Right atrium auricular region (tissue), 2 donors: ENCODE measurements at places on chromosomes 1 and 21. TPM values are rescaled to one million over a fixed set of nuclear protein-coding genes. Genes with fewer than 3 reads are reported as not detected.

DNA sequence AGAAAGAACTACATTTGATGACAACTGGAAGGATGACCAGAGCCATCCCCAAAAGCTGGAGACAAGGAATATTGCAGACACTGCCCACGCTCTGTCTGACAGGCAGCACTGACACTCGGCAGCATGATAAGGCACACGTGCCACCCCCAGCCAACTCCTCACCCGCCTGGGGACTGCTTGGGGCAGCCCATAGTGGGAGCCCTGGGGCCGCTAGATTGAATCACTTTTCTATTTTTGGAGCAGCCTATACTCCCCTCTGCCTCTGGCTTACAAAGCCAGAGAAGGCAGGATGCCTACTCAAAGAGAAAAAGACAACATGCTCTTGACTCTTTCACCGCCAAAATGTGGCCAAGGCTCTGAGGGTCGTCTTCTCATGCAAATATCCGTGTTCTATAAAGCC, 1.3 kb downstream of the SMG5 start:
- DNase-seq: peak; percentile 73
- peak overlapping the region; percentile 93 for H3K27ac ChIP-seq
- peak overlapping the region; percentile 87 for H3K4me3 ChIP-seq
- no peaks in the 10 kb centered on the region for H3K27me3 ChIP-seq
- H3K4me1 ChIP-seq: peaks cover 37% of the 10 kb centered on the region
- peaks cover 32% of the 10 kb centered on the region for H3K36me3 ChIP-seq

- H3K36me3 ChIP-seq: no peaks in the 10 kb centered on the region
- DNase-seq: peak; percentile 76
- H3K27me3 ChIP-seq: no peaks in the 10 kb centered on the region
- peak overlapping the region; percentile 74 for H3K27ac ChIP-seq
Measured at GRCh38 chr21:35427320-35428000, 378.4 kb upstream of the RUNX1 start.

- H3K27me3 ChIP-seq: no peaks in the 10 kb centered on the region
- peak; percentile 44 for DNase-seq
- H3K4me3 ChIP-seq: no peak overlapping the region
- H3K36me3 ChIP-seq: no peaks in the 10 kb centered on the region
- no peaks in the 10 kb centered on the region for H3K4me1 ChIP-seq
- H3K27ac ChIP-seq: no peak overlapping the region
Measured at GRCh38 chr1:5250336-5250735, 595.9 kb downstream of the AJAP1 start.

DNA sequence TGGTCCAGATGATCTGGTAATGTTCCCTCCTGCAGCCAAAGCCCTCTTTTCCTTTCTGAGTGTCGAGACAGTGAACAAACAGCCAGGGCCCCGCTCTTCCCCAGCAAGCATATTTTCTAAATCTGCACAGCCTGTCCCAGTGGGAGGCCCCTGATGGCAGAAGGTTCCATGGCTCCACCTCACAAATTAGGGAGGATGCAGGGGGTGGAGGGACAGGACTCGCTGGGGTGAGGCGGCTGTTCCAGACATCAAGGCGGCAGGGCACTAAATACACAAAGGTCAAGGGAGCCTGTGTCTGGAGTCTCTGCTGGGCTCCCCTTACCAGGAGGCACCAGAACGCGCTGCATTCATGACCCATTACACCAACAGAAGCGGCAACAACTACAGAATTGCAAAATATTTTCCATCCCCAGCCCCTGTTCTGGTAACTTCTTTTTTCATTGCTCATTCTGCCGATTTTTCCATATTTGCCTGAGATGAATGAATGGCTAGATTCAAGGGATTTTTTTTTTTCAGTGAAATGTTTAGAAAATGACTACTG, 27.0 kb upstream of the PRELP start:
- H3K27ac ChIP-seq: peak overlapping the region; percentile 58
- peaks cover 16% of the 10 kb centered on the region for H3K4me1 ChIP-seq
- no peak overlapping the region for H3K4me3 ChIP-seq

GRCh38 chr1:234851450-234852438, 241.8 kb upstream of the IRF2BP2 start:
- H3K27ac ChIP-seq: no peak overlapping the region
- no peak for DNase-seq
- peaks cover 9% of the 10 kb centered on the region for H3K4me1 ChIP-seq
- H3K4me3 ChIP-seq: no peak overlapping the region
- H3K36me3 ChIP-seq: no peaks in the 10 kb centered on the region
- no peaks in the 10 kb centered on the region for H3K27me3 ChIP-seq

GRCh38 chr1:209260136-209260535, 323.4 kb upstream of the CAMK1G start:
- H3K4me3 ChIP-seq: no peak overlapping the region
- H3K4me1 ChIP-seq: no peaks in the 10 kb centered on the region
- DNase-seq: no peak
- H3K27ac ChIP-seq: no peak overlapping the region

GRCh38 chr1:214846276-214846675, 236.3 kb upstream of the KCNK2 start:
- no peaks in the 10 kb centered on the region for H3K4me1 ChIP-seq
- no peak for DNase-seq
- H3K36me3 ChIP-seq: no peaks in the 10 kb centered on the region

GRCh38 chr1:201264072-201264471, 19.2 kb upstream of the PKP1 start:
- no peaks in the 10 kb centered on the region for H3K27me3 ChIP-seq
- DNase-seq: peak; percentile 40
- H3K4me1 ChIP-seq: no peaks in the 10 kb centered on the region

DNA sequence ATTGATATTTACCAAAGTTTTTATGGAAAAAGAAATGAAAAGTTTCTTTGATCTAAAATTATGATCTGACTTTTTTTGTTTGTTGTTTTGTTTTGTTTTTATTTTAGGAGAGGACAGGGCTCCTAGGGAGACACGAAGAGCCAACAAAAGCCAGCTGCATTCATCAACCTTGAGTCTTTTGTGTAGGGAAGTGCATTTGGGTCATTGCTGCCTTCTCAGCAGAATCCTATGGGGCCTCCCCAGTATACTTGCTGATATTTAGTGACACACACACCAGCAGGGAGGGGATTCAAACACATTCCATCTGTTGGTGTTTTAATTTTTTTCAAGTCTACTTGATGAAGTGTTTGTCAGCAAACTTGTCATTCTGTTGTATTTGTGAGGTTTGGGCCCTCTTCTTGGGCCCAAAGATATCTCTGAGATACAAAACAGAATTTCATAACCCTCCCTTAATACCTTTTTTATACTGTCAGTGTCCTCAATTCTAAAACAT, 203.5 kb downstream of the NTNG1 start:
- no peak for DNase-seq
- H3K36me3 ChIP-seq: no peaks in the 10 kb centered on the region
- H3K27ac ChIP-seq: no peak overlapping the region
- H3K4me1 ChIP-seq: no peaks in the 10 kb centered on the region

CELA3B gene
- not detected for total RNA-seq

TINAGL1 gene
- 264 TPM for total RNA-seq

RHCE gene
- 0.28 TPM for total RNA-seq

IVL gene
- total RNA-seq: not detected

KLHL21 gene
- total RNA-seq: 83.0 TPM

LCE1B gene
- not detected for total RNA-seq

SPRR3 gene
- total RNA-seq: not detected

FLG2 gene
- total RNA-seq: not detected
